ENCODE measurements at places on chromosomes 7 and 10.
A peak's percentile ranks its signal among the peaks of the same experiment; 100 is the strongest.

DNA sequence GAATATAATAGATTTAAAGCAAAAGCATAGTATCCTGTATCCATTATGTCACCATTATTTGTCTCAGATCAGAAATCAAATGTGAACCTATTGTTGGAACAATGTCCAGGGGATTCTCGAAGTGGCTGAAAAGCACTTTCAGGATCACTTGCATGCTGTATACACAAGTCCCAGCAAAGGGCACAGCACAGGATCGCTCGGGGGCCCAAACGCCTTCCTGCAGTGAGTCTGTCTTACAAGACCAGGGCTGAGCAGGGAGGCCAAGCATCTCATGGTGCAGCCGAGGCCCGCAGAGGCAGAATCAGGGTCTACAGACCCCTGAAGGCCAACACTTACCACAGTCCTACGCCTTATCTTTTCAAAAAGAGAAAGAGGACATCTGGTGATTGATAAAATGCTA lies 92.3 kb downstream of the TNS3 start:
- no peak for DNase-seq

DNA sequence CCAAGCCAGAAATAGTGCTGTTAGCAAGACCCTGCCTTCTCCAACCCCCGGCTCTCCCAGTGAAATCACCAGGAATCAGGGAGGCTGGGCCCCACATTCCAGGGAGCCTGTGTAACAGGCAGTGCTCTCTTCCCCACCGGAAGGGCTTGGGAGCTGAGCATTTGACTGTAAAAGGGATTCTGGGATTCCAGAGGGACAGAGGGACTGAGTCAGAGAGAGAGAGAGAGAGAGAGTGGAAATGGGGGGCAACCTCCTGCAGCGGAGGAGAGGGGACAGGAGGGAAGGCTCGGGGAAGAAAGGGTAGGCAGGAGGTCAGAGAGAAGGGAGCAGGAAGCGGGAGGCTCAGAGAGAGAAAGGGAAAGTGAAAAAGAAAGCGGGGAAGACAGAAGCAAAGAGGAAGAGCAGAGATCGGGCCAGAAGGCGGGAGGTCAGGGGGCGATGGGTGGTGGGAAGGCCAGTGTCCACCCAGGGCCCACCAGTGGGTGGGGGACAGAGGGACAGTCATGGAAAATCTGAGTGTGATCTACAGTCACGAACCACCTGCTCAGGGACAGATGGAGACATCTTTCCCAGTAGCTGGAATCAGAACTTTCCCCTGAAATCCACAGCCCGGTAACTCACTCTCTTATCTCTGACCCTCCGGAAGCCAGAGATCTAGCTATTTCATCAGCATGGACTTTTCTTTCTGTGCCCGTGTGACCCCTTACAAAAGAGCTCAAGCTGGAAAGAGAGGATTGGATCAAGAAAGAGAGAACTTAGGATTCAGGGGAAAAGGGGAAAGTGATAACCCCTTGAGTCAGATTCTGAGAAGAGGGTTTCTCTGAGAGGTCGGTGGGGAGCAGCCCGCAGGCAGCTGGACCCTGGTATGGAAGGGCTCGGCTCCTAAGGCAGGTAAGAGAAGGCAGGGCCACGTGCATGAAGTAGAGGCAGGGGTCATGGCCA lies 4.6 kb upstream of the SERPINE1 start:
- no peak for DNase-seq

DNA sequence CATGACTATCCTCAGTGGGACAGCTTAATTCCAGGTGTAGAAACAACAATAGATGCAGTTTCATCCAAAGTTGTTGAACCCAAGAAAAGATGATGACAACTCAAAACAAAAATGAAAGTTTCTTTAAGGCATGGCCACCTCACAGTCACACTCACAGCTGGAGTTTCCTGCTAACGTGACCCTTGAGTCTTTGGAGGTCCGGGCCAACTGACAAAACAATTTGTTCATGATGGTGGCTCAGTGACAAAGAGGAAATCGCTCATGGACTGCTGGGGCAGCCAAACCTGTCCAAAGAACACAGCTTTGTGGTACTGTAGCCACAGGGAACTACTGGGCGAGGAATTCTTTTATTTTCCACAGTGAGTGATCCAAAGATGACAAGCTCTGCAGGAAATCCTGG lies 96.0 kb upstream of the JCAD start:
- peak; percentile 20 for DNase-seq

- DNase-seq: no peak
Observed at GRCh38 chr10:68553138-68553537, 7.0 kb upstream of the TET1 start.

DNA sequence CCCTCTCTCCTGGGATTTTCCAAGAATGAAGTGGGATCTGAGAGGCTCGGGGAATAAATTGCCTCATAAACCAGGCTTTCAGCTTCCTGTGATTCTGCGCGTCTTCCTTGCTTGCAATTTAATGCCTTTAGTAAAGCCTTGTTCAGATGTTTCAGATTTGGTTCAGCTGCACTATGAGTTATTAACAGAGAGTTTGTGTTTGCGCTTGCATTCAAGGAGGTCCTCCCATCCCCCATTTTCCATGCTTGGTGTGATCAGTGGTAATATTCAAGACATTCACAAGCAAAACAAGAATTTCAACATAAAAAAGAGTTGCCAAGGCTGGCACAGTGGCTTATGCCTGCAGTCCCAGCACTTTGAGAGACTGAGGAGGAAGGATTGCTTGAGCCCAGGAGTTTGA lies 1068.9 kb downstream of the TYW1 start:
- DNase-seq: no peak

DNA sequence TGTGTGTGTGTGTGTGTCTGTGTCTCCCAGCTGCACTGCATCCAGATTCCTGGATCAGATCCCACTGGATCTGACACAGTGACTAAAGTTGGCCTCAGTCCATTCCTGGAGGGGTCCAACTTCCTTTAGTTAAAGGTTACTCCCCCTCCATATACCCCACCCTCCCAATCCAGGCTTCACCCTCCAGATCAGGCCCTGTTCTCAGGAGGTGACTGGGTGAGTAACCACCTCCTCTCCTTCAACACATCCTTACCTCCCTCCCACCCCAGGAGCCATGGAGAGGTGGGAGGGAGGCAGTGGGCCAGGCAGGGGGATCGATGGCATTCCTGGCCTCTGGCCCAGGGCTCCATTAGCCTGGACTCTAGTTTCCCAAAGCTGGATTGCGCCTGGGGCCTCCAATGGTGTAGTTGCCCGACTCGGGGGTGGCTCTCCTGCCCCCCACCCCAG lies 11.3 kb downstream of the KCNIP2 start:
- no peak for DNase-seq

- DNase-seq: no peak
Observed at GRCh38 chr10:112202076-112202475, 18.5 kb upstream of the GPAM start.

DNA sequence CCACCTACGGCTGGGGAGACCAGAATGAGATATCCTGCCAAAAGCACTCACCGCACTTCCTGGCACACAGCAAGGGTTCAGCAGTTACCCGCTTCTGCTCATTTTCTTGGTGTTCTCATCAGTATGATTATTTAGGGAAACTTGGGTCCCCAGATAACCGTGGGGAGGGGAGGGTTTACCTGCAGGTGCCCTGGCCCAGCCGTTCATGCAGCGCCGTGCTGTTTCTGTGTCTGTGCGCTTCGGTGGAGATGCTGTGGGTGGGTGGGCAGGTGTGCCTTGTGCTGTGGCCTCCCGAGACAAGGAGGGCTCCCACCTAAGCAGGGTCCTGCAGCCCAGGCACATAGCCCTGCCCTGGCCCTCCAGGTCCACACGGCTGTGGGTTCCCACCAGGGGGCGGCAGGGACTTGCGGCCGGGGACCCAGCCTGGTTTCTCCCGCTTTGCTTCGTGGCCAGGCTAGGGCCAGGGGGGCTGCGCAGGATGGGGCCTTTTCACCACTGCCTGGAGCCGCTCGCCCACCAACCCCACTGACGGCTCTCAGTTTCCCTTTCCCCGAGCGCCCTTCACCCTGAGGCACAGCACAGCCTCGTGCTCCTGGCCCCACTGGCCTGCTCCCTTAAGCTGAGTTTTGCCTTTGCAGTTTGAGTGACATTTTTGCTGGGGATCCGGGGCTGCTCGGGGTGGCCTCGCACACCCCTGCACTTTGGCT lies 78.5 kb downstream of the LHPP start:
- peak; percentile 68 for DNase-seq

DNA sequence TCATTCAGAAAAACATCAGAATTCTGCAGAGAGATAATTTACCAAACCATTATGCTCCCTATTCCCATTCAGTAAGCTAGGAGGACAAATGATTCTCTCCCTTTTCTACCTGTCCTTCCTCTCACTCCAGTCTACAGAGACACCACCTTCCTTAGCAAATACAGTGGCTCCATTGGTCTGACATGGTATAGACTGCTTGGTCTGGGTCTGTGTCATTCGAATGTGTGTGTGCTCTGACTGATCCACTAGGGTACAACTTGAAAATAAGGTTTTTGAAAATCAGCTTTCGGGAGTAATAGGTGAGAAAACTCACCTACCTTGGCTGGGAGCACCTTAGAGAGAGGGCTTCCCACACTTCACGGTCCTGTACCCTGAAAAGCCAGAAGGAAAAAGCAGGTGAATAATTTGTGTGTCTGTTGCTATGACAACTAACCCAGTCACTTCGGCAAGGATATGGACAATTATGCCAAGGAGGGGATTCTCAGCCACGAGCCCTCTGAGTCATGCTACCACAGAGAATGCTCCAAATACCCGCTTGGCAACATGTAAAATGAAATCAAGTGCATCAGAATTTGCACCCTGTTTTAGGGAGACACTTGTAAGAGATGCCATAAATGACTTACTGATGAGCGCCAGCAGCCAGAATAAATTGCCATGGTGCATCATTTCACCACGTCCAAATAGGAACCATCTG lies 114.5 kb upstream of the PRKCQ start:
- no peak for DNase-seq

GRCh38 chr10:76874176-76874575 lies 763.4 kb downstream of the KCNMA1 start:
- no peak for DNase-seq

DNA sequence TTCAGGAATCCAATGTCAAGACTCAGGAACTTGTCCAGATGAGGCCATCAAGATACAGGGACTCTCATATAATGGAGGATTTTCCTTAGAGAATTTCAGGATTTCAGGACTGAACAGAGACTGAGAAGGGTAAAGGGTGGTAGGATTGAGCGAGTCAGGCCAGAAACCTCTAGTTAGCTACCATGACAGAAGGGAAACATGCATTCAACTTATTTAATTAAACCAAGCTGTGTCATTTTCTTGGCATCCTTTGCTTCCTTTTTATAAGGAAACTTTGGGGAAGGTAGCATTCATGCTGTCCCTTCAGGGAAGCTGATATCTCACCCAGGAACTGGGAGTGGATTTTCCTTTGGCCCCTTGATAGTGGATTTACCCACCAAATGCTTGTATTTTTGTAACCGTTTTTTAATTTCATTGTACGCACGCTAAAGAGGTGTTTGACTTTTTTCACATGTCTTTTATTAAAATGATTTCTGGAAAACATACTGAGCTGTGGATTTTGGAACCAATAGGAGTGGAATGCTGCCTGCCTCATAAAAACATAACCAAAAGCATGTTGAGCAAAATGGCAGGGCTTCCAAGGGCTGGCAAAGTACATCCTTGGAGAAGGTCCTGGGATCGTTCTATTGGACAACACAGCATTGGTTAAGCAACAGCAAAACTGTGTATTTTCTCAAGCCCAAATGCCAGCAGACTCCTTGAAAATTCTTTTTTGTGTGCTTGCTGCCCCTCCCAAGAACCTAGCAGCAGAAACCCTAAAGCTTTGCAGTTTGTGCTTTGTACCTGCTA lies 104.5 kb downstream of the CXCL12 start:
- no peak for DNase-seq

- no peak for DNase-seq
Observed at GRCh38 chr7:149191851-149192250, 3.5 kb upstream of the ZNF282 start.

GRCh38 chr7:42946627-42946950 lies 14.4 kb downstream of the MRPL32 start:
- DNase-seq: no peak

GRCh38 chr10:33524041-33524440 lies 189.6 kb upstream of the NRP1 start:
- no peak for DNase-seq

GRCh38 chr10:97319671-97320479 lies 804 bp downstream of the FRAT1 start:
- DNase-seq: peak; percentile 65

DNA sequence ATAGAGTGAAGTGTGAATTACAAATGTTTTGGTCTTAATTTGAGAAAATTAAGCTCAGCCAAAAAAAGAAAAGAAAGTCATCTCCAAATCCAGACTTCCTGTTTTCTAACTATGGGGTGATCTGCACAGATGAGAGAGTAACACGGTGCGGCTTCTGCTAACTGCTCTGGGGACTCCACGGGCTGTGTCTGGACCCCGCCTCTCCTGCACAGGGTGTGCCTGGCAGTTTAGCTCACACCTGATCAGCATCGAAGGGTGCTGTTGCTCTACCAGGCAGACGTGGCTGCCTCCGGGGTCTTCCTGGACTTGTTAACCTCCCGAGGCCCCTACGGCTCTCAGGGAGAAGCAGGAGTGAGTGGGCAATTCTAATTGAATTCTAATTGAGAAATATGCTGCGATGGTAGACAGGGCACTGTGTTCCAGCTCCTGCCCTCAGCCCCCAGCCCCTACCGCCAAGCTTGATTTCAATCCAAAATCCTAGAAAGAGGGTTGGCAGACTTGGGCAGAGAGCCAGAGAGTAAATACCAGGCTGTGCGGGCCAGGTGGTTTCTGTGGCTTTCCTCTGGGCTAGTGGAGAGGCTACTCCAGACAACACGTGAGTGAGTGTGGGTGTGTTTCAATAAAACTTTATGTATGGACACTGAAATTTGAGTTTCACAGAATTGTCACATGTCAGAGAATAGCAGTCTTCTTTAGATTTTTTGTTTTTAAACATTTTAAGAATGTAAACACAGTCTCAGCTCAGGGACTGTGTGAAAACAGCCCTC lies 13.4 kb downstream of the SHH start:
- DNase-seq: no peak

- peak; percentile 22 for DNase-seq
Observed at GRCh38 chr7:116862951-116863670, 724 bp downstream of the CAPZA2 start.

DNA sequence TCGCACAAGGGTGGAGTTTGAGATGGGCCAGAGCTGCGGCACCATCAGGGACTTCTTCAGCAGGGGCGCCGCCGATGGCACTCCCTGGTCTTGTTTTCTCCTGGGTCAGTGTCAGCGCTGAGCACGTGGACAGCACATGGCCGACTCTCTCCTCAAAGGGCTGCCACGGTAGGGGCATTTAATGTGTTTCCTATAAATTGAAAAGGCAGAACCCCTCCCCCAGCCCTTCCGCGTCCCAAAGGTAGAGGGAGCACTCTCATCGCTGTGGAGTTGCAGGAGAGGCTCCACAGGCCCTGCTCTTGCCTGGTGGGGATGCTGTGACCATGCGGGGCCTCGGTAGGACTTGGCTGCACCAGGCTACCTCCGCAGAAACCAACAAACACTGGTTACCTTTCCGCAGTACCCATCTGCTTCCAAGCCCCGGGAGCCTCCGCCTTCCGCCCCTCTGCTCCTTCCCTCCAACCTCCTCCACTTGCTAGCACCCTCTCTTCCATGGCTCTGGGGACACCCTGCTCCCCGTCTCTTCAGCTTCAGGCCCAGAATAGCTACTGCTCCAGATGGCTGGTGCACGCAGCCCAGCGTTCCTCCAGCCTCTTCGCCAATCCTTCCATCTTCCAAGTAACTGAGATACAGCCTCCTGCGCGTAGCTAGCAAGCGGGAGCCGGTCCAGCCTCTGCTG lies 166.3 kb upstream of the ADCY1 start:
- no peak for DNase-seq

- DNase-seq: no peak
Observed at GRCh38 chr7:23907012-23907411, 197.0 kb downstream of the STK31 start.

All from activated CD4-positive, alpha-beta memory T cell treated with anti-CD3 and anti-CD28 coated beads, Interleukin-2, amount 10 ng/mL, durations not matched to agents 7 days and 5 days (primary cell).